ENCODE measurements at places on chromosomes 3 and 15. TPM values are rescaled to one million over a fixed set of nuclear protein-coding genes. Genes with fewer than 3 reads are reported as not detected.

- DNase-seq, result no peak
- H3K4me3 ChIP-seq, result no peak overlapping the region
- H3K27ac ChIP-seq, result no peak overlapping the region
- H3K27me3 ChIP-seq, result no peaks in the 10 kb centered on the region
- no peaks in the 10 kb centered on the region for H3K4me1 ChIP-seq
- no peaks in the 10 kb centered on the region for H3K36me3 ChIP-seq
Measured at GRCh38 chr3:31184261-31185061, 290.0 kb upstream of the GADL1 start.

- H3K4me1 ChIP-seq, result peaks cover 6% of the 10 kb centered on the region
- DNase-seq, result no peak
- H3K27ac ChIP-seq, result no peak overlapping the region
- H3K36me3 ChIP-seq, result no peaks in the 10 kb centered on the region
Measured at GRCh38 chr3:194404365-194405140, 5.5 kb upstream of the GP5 start.

DNA sequence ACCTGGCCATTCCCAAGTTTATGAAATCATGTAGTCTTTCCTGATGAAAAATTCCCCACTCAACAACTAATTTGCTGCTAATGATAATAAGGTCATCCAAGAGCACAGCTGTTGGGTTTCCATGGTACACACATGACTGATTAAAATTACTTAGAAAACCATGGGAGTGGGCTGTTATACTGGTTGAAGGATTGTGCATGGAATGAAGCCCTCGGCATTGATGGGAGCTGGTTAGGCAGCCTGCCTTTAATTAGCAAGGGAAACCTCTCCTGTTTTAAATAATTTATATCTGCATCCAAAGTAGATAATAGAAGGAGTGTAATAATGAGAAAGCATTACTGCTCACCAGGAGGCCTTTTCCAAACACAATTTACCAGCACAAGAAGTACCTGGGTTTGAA lies 235.1 kb upstream of the CFAP20DC start:
- no peak overlapping the region for H3K27ac ChIP-seq
- H3K36me3 ChIP-seq, result no peaks in the 10 kb centered on the region
- no peaks in the 10 kb centered on the region for H3K27me3 ChIP-seq
- no peak overlapping the region for H3K4me3 ChIP-seq
- no peak for DNase-seq
- no peaks in the 10 kb centered on the region for H3K4me1 ChIP-seq

GOLGA8J gene
- total RNA-seq, result not detected

- peak; percentile 9 for DNase-seq
- no peaks in the 10 kb centered on the region for H3K27me3 ChIP-seq
- H3K36me3 ChIP-seq, result no peaks in the 10 kb centered on the region
- no peaks in the 10 kb centered on the region for H3K4me1 ChIP-seq
- no peak overlapping the region for H3K27ac ChIP-seq
Measured at GRCh38 chr3:63096248-63097058, 181.7 kb upstream of the SYNPR start.

DNA sequence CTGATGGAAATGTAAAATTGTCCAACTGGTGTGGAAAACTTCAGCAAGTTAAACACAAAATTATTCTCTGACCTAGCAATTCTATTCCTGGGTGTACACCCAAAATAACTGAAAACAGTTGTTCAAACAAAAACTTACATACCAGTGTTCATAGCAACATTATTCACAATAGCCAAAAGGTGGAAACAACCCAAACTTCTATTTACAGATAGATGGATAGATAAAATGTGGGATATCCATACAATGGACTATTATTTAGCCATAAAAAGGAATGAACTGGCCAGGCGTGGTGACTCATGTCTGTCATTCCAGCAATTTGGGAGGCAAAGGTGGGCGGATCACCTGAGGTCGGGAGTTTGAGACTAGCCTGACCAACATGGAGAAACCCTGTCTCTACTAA lies 6.9 kb upstream of the VWA5B2 start:
- H3K36me3 ChIP-seq, result no peaks in the 10 kb centered on the region
- H3K27ac ChIP-seq, result no peak overlapping the region
- H3K27me3 ChIP-seq, result no peaks in the 10 kb centered on the region
- no peaks in the 10 kb centered on the region for H3K4me1 ChIP-seq
- DNase-seq, result no peak

DNA sequence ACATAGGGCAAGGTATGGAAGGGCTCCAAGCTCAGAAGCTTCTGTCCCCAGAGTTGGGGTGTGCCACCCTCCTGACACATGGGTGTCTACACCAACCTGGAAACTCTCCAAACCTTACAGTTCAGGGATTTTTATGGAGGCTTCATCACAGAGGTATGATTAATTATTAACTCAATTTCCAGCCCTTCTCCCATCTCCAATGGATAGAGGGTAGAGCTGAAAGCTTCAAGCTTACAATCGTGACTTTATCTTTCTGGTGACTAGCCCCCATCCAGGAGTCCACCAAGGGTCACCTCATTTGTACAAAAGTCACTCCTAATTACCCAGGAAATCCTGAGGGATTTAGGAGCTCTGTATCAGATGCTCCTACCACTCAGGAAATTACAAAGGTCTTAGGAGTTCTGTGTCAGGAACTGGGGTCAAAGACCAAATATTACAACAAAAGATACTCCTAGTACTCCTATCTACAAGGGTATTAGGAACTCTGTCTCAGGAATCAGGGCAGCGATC lies 62.7 kb downstream of the TFDP2 start:
- no peak for DNase-seq
- H3K27ac ChIP-seq, result no peak overlapping the region
- no peak overlapping the region for H3K4me3 ChIP-seq

DNA sequence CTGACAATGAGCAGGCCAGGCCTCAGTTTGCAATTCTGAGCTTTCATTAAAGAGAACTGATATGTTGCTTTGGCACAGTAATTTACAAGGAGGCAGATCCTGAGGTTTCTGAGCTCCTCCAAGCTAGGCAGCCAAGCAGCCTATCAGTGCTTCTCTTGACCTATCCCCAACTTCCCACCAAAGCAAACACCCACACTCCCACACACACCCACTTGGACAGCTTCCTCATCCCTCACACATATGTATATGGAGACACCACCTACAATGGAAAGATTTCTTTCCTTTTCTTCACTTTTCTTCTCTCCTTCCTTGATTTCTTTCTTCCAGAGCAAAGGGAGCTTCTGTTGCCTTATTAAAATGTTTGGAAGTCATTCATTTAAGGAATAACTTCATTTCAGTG lies 217.0 kb downstream of the NLGN1 start:
- H3K27me3 ChIP-seq, result no peaks in the 10 kb centered on the region
- no peak overlapping the region for H3K4me3 ChIP-seq
- H3K36me3 ChIP-seq, result no peaks in the 10 kb centered on the region
- no peak overlapping the region for H3K27ac ChIP-seq

DUOX2 gene
- 1.1 TPM for total RNA-seq

DNA sequence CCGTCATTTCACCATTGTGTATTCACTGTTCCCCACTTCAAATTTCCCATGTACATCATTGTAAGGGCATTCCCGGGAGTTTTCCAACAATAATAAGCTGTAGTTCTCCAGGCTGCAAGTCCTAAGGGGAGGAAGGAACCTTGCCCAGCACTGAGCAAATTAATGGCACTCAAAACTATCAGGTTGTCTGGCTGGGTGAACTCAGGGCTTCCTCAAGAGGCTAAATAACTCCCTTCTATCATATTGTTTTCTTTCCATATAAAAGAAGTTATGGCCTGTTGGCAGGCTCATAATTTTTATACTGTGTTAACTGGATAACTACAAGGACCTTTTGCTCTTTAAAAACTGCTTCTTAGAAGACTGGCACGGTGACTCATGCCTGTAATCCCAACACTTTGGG lies 71.4 kb downstream of the SEMA6D start:
- H3K36me3 ChIP-seq, result no peaks in the 10 kb centered on the region
- no peak overlapping the region for H3K4me3 ChIP-seq
- no peaks in the 10 kb centered on the region for H3K27me3 ChIP-seq
- H3K4me1 ChIP-seq, result no peaks in the 10 kb centered on the region
- H3K27ac ChIP-seq, result no peak overlapping the region
- DNase-seq, result no peak

TMCO5A gene
- total RNA-seq, result not detected

DNA sequence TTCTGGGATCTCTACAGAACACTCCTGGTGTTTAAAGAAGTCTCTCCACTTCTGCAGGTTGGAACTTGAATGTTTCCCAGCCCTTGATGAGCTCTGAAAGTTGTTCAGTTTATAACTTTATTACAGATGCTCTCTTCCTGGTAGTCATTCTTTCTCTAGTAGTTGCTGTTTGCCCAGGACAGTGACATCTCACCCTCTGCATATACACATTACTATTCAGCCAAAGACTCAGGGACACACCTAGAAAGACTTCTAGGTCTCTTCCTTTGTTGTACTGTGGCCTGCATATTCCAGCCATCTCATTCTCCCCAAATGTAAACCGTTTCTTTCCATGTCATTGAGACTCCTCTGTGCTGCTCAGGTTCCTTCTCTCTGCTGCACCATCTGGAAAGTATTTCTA lies 76.7 kb downstream of the MITF start:
- H3K27me3 ChIP-seq, result no peaks in the 10 kb centered on the region
- H3K4me3 ChIP-seq, result no peak overlapping the region
- DNase-seq, result no peak
- no peaks in the 10 kb centered on the region for H3K4me1 ChIP-seq

DNA sequence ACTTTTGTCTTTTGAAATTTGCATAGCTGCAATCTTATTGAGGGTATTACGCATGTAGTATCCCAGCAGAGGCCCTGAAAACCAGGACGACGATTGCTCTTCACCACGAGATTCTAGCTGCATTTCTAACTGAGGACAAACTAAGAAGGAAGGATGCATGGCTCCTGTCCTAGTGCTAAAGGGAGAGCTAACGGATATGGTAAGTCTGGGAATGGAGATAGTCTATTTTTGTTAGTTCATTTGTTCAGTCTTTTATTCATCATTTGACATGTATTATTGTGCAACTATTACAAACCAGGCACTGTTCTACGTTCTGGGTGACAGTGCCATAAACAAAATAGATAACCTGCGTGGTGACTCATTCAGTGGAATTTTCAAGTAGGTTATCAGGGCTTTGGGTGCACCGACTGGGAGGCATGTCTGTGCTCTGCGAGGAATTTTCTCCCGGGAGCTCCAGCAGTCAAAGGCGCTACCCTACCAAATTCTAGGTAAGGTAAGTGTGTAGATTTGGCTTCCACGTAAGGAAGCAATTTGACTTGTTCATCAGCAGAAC lies 51.9 kb upstream of the ETV5 start:
- H3K36me3 ChIP-seq, result no peaks in the 10 kb centered on the region
- H3K4me1 ChIP-seq, result no peaks in the 10 kb centered on the region
- no peak overlapping the region for H3K27ac ChIP-seq
- H3K4me3 ChIP-seq, result no peak overlapping the region
- no peak for DNase-seq

- H3K27me3 ChIP-seq, result no peaks in the 10 kb centered on the region
- no peak for DNase-seq
- no peaks in the 10 kb centered on the region for H3K4me1 ChIP-seq
- H3K27ac ChIP-seq, result no peak overlapping the region
Measured at GRCh38 chr3:3194861-3195260, 15.4 kb upstream of the CRBN start.

SLC24A1 gene
- 5.8 TPM for total RNA-seq

- H3K4me3 ChIP-seq, result no peak overlapping the region
- no peaks in the 10 kb centered on the region for H3K36me3 ChIP-seq
- no peaks in the 10 kb centered on the region for H3K4me1 ChIP-seq
- no peaks in the 10 kb centered on the region for H3K27me3 ChIP-seq
Measured at GRCh38 chr15:91238644-91239425, 138.8 kb downstream of the SV2B start.

GRCh38 chr15:66942649-66943390 lies 122.6 kb upstream of the SMAD3 start:
- no peak overlapping the region for H3K27ac ChIP-seq
- DNase-seq, result no peak
- no peaks in the 10 kb centered on the region for H3K27me3 ChIP-seq
- H3K36me3 ChIP-seq, result no peaks in the 10 kb centered on the region

DNA sequence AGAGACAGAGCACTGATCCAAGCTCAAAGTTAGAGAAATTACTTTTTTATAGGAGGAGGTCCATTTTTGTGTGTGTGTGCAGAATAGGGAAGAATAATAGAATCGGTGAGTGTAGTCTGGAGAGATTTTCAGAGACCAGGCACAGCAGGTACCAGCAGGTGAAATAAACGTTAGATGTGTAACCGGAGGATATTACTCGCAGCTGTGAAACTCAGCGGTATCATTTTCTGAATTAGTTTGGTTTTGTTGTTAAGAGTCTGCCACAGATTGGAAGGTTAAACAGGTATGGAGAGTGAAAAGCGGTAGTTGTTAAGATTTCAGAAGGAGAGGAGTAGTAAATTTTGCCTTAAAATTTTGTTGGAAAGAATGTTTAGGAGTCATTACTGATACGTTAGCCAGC lies 69.9 kb downstream of the RGMA start:
- H3K4me1 ChIP-seq, result no peaks in the 10 kb centered on the region
- H3K27me3 ChIP-seq, result no peaks in the 10 kb centered on the region
- no peak overlapping the region for H3K27ac ChIP-seq
- no peak for DNase-seq

GRCh38 chr15:78232951-78233350 lies 1.4 kb downstream of the ACSBG1 start:
- no peak for DNase-seq
- H3K27ac ChIP-seq, result no peak overlapping the region
- no peaks in the 10 kb centered on the region for H3K36me3 ChIP-seq

KCNH8 gene
- total RNA-seq, result 2.1 TPM

TPRG1 gene
- not detected for total RNA-seq

DNA sequence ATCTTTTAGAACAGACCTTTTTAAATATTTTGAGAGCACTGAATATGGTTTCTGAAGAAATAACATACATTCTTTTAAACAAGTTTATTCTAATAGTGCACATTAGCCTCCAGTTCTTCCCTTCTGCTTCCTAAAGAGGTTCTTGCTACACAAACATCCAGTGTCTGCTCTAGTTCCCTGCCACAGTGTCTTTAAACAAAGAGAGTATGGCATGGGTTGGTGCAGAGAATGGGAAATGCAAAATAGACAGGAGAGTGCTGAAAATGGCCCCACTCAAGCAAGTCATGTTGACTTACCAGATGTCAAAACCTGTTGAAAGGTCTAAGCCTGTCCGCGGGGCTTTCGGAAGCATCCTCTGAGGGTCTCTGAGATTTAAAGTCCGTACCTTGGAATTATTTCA lies 72.1 kb upstream of the RPL35A start:
- no peak overlapping the region for H3K4me3 ChIP-seq
- H3K4me1 ChIP-seq, result no peaks in the 10 kb centered on the region
- DNase-seq, result no peak

ST6GAL1 gene
- total RNA-seq, result 17.2 TPM

SEMA3F gene
- 7.7 TPM for total RNA-seq

DNA sequence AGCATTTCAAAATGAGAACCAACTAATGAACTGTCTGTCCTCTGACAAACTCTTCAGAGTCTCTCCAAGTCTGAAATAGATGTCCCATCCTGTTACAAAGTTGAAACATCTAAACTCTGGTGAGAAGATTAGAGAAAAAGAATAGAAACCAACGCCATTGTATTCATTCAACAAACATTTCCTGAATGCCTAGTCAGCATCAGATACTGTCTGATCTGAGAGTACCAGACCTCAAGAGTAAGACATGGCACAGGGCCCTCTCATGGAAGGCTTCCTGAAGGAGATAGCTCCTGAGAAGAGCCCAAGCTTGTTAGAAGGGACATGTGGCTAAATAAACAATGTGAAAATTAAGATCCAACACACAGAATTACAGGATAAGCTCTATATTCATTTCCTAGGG lies 164.1 kb upstream of the LRRN1 start:
- DNase-seq, result no peak
- H3K4me1 ChIP-seq, result no peaks in the 10 kb centered on the region
- no peaks in the 10 kb centered on the region for H3K36me3 ChIP-seq
- H3K4me3 ChIP-seq, result no peak overlapping the region
- H3K27ac ChIP-seq, result no peak overlapping the region

MYZAP gene
- 8.8 TPM for total RNA-seq
